Left renal pelvis (tissue), 4 donors: ENCODE measurements at places on chromosomes 5 and 9. TPM values are rescaled to one million over a fixed set of nuclear protein-coding genes. Genes with fewer than 3 reads are reported as not detected.

- no peak for DNase-seq
Observed at GRCh38 chr5:146243247-146243646, 39.8 kb downstream of the RBM27 start.

- no peak for DNase-seq
Observed at GRCh38 chr9:25876248-25876647, 198.0 kb upstream of the TUSC1 start.

GRCh38 chr5:172441262-172441751, 13.0 kb downstream of the SH3PXD2B start:
- no peak for DNase-seq

GRCh38 chr9:108535526-108535925, 320.3 kb downstream of the ACTL7B start:
- DNase-seq = no peak

DNA sequence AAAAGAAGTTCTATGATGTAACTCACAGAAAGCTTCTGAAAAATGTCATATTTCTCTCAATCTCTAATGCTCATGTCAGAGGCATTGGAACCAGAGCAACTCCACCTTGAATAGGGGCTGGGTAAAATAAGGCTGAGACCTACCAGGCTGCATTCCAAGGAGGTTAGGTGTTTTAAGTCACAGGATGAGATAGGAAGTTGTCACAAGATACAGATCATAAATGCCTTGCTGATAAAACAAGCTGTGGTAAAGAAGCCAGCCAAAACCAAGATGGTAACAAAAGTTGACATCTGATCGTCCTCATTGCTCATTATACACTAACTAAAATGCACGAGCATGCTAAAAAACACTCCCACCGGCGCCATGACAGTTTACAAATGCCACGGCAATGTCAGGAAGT, 411.1 kb upstream of the GRIA1 start:
- no peak for DNase-seq

- no peak for DNase-seq
Observed at GRCh38 chr5:163585206-163585605, 79.8 kb downstream of the MAT2B start.

- DNase-seq = no peak
Observed at GRCh38 chr5:135810188-135810943, 24.1 kb upstream of the SLC25A48 start.

- DNase-seq = no peak
Observed at GRCh38 chr9:10571699-10572098, 41.1 kb downstream of the PTPRD start.

DNA sequence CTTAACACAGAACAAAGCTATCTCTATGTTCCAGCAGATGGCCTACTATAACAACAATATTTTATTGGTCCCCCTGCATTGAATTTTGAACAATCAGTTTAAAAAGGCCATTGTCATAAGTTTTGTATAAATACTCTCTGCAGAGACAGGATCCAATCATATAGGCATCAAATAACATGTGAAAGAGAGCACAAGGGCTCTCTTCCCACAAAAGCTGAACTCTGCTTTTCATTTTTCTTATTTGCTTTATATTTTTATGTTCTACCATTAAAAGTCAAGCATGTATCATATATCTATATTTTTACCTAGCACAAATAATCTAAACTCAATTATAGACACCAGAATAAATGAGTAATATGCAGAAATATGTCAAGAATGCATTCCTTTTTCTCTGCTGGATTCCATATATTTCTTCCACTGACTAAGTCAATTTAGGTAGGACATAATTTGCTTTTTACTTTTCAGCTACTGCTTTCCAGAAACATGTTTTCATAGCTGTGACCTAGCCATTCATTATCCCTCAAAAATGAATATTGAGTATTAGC, 143.6 kb downstream of the CDH9 start:
- DNase-seq = no peak

DNA sequence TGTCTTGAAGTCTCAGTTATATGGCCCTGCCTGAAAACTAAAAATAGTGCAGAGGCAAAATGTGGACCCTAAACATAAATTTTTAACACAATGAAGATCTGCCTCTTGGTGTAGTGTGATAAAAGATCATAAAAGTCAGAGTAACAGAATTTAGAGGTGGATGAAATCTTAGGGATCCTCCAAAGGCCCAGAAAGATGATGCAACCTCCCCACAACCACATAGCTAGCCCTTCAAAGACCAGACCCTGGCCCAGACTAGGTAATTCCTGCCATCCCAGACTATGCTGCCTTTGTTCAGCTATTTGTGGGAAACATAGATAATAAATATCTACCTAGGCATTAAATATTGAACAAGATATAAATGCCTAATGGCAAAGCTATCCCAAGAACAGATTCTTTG, 15.3 kb downstream of the KLF9 start:
- no peak for DNase-seq

GRCh38 chr5:54670281-54670680, 152.7 kb downstream of the SNX18 start:
- DNase-seq = no peak

Gene FGF18
- polyA plus RNA-seq = 0.27 TPM

- DNase-seq = no peak
Observed at GRCh38 chr5:173910215-173910614, 22.1 kb downstream of the CPEB4 start.

DNA sequence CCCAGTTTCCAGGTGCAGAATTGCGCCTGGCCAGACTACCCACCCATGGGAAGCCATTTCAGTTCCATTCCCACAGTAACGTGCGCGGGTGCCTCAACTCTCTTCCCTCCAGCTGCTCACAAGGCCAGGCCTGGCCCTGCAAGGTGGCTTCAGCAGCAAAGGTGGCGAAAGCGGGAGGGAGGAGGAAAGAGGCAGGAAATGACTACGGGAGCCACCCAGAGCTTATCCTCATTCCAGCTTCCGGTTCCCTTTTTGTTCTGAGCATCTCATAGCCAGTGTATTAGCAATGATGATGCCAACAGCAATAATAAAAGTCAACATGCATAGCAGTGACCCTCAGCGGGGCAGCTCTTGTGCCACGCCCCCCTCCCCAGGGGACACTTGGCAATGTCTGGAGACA, 101.5 kb upstream of the BOD1 start:
- DNase-seq = no peak

Gene PCDHAC1
- polyA plus RNA-seq = 0.52 TPM

GRCh38 chr5:180156141-180156540, 52.9 kb downstream of the RASGEF1C start:
- DNase-seq = no peak

Gene TAF11L10
- not detected for polyA plus RNA-seq

- no peak for DNase-seq
Observed at GRCh38 chr5:133113331-133114061, 61.7 kb downstream of the HSPA4 start.

Gene SNX18
- polyA plus RNA-seq = 38.4 TPM

Gene NDUFS4
- polyA plus RNA-seq = 155 TPM

DNA sequence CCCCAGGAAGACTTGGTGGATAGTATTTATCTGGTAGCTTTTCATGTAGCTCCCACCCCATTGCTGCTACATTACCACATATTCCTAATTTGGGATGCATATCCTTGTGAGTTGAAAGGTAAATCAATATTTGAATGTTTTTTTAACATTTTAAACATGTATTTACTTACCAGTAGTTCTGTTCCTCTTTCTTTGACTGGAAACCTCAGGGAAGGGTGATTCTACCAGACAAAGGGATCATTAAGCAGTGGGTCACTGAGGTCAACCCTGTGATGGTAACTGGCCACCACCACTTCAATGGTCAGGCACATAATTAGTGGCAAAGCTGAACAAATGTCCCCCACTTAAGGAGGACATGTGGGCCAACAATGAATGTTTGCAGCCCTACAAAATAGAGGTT, 27.2 kb upstream of the KLF9 start:
- no peak for DNase-seq

GRCh38 chr5:62475072-62475471, 62.5 kb downstream of the IPO11 start:
- no peak for DNase-seq

Gene SEMA4D
- polyA plus RNA-seq = 45.6 TPM

DNA sequence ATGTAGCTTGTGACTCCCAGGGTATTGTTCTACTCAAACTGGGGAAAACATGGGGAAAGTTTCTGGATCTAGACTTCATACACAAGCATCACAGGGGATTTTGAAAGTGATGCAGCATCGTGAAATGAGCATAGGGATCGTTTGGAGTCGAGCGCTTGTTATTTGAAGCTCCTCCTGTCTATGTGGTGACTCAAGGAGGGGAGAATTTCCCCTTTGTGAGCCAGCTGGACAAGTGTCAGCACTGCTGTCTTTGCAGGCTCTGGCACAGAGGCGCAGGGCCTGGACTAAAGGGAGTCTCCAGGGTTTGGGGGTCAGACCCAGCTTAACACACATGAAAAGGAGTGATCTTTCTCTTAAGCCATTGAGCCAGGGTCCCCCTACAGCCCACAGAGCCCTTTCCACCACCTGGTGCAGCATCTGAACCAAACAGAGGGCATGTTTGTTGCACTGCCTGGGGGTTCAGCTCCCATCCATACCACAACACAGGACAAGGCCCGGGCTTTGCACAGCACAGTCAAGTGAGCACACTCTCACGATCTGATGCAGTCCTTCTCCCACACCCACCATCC, 51.0 kb downstream of the IRF1 start:
- DNase-seq = no peak

Gene GALNT12
- polyA plus RNA-seq = 11.4 TPM

DNA sequence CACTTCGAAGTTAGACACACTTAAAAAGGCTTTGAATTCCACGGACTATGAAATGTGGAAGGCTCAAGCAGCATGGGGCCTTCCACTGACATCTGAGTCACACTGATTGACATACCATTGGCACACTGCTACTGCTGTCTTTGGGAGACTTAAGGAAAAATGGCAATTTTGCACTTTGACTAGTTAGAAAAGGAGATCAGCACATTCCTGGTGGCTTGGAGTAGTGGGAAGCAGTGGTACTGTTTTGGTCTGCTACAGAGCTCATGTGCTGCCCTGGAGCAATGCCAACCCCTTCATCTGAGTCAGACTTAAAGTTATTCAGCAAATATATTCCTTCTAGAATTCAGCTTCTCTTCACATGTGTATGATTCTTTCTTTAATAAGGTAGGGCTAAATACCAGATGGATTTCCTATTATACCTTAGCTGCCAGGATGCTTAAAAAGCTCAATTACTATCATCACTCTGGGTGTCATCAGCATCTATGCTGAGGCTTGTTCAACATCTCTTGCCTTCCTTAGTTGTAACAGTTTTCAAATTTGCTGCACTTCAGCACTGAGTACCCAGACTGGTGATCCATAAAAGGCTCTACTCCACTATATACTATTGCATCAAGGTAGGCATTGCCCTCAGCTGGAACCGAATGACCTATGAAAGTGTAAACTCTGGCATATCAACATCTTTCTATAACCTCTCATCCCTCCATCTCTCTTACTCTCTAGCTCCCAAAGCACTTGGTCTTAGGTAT, 42.3 kb upstream of the MOCS2 start:
- DNase-seq = no peak

- no peak for DNase-seq
Observed at GRCh38 chr5:177966009-177966838, 29.8 kb downstream of the PROP1 start.

Gene C5orf34
- polyA plus RNA-seq = 6.0 TPM

Gene ANXA1
- 43.6 TPM for polyA plus RNA-seq

GRCh38 chr9:74765481-74765971, 122.2 kb downstream of the TRPM6 start:
- no peak for DNase-seq

- no peak for DNase-seq
Observed at GRCh38 chr5:78634634-78635033, 13.9 kb downstream of the LHFPL2 start.

DNA sequence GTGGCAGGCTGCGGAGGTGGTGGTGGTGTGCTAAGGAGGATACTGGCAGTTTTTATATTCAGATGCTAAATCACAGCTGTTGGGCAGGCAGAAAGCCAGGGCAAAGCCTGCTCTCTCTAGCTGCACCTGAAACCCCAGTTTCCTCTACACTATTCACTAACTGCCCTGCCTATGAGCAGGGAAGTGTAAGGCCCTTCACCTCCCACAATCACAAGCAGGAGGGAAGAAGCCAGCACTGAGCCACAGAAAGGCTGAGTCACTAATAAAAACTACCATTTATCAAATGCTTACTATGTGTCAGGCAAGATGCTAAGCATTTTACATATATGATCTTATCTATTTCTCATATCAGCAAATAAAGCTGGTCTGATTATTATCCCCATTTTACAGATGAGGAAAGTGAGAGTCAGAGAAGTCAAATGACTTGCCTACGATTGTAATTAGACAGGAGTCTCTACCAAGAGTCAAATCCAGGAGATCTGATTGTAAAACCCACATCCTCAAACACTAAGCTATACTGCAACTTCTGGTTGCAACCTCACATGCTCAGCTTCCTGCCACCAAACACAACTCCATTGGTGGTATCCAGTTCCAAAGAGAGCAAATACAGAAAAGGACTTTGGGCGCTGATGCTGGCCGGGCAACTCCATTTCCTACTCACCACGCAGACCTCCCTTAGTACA, 17.7 kb upstream of the IL6ST start:
- DNase-seq = no peak

- no peak for DNase-seq
Observed at GRCh38 chr5:149961186-149961685, 678 bp downstream of the SLC26A2 start.

DNA sequence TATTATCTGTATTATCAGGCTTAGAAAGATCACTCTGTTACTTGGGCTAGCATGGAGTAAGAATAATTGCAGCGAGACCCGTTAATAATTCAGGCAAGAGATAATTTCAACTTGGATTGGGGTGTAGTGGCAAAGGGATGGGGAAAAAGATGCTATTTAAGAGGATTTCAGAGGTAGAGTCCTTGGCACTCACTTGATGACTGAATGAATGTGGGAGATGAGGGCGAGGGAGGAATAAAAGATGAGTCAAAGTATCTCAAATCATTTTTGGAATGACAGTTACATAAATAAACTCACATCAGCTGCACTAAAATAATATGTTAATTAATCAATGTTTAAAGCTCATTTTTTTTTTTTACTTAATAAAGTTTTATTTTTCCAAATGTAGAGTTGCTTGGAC, 4.5 kb upstream of the GPR21 start:
- no peak for DNase-seq

DNA sequence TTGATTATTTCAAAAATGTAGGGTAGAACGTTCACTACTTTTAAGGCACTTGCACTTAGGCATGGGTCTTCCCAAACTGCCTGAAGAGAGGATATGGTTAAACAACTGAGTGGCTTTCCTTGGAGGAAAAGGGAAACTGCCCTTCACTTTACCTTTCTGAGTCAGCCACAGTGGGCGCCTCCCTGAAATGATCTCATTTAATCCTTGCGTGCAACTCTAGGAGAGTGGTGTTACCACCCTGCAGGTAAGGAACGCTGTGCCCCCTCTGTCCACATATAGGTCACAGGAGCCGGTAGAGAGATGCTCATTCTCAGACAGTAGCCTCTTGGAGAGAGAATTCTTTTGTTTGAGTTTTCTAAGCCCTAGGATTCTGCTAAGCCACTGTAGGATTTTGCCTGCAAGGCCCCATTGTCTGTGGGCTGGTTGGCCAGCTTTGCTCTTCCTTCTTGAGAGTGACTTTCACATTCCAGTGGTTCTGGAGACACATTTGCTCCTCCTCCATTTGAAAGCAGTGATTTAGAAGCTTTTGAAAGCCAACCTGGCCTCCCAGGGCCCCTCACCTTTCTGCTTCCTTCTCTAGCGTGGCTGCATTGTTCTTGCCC, 110.3 kb upstream of the CTSL start:
- DNase-seq = no peak

- DNase-seq = no peak
Observed at GRCh38 chr9:126974594-126974993, 60.0 kb downstream of the RALGPS1 start.

- no peak for DNase-seq
Observed at GRCh38 chr5:145178641-145179523, 656.3 kb downstream of the PRELID2 start.

Gene OR2K2
- not detected for polyA plus RNA-seq

Gene CARTPT
- polyA plus RNA-seq = not detected

Gene CCDC171
- polyA plus RNA-seq = 4.5 TPM

GRCh38 chr9:109001275-109001676, 12.0 kb downstream of the CTNNAL1 start:
- DNase-seq = no peak
